ENCODE measurements at places on chromosomes 2 and 18.

DNA sequence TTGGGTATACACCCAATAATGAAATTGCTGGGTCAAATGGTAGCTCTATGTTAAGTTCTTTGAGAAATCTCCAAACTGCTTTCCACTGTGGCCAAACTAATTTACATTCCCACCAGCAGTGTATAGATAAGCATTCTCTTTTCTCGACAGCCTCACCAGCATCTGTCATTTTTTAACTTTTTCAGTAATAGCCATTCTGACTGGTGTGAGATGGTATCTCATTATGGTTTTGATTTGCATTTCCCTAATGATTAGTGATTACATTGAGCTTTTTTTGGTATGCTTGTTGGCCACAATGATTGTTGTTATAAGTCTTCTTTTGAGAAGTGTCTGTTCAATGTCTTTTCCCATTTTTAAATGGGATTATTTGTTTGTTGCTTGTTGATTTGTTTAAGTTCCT, 50.4 kb upstream of the EPAS1 start:
- no peak for DNase-seq

GRCh38 chr2:226489775-226490541, 309.7 kb downstream of the IRS1 start:
- DNase-seq = no peak

GRCh38 chr2:139366681-139367080, 586.5 kb upstream of the NXPH2 start:
- DNase-seq = no peak

- DNase-seq = no peak
These were observed 918 bp upstream of the NABP1 start for GRCh38 chr2:191676790-191677645.

DNA sequence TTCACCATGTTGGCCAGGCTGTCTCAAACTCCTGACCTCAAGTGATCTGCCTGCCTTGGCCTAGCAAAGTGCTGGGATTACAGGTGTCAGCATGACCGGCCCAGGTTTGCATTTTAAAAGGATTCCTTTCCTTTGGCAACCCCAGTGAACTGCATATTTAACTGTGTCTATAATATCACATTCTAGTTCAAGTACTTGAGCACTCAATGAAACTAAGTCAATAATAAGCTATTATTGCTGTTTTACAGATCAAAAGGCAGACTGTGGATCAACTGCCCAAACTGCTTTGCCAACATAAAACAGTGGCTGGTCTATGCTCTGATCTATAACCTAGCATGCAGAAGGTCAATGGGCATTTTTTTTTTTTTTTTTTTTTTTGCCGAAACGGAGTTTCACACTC, 144.5 kb downstream of the USP34 start:
- no peak for DNase-seq

Measured in iPS DF 19.7 (cell line).